ENCODE measurements at places on chromosomes 7 and 10.

DNA sequence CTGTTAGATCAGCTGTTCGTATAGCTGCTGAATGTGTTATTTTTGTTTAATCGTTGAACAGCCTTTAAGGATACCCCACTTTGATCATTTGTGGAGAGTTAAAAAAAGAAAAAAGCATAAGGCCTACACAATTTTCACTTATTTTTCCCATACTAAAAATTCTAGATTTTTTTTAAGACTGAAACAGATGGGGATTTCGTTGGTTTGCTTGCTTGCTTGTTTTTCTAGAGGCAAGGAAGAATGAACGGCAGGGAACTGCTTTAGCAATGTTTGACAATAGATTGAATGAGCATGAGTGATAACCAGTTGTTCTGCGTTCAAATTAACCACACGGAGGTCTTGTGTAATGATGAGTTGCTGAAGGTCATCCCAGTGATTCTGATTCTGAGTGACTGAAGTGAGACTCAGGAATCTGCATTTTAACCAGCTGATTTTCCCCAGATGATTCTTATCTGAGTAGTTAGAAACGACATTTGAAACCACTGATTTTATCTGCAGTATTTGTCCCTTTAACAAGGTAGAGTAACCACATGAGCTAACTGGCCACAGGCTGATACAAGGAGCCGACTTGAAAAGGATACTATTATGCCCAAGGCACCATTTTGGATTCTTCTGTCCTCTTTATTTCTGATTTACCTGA, 85.9 kb downstream of the GPR37 start:
- DNase-seq: no peak

DNA sequence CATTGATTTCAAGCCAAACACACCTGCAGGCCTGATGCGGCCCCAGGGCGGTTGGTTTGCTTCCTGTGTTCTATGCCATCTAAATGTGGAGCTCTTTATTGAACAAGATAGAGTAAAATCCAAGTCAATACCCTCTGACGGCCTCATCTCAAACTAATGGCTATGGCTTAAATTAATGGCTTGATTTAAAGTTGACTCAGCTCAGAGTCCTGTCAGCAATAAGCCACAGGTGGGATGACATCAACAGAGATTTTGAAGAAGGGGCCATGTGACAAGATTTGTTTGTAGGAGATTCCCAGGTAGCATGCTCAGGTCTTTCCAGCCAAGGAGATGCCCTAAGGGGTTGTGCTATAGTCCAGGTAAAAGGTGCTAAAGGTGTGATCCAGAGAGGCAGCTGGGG, 66.7 kb upstream of the ZNF32 start:
- no peak for DNase-seq

GRCh38 chr10:125515571-125515970, 167.4 kb downstream of the TEX36 start:
- DNase-seq: no peak

GRCh38 chr7:144670218-144670617, 165.6 kb downstream of the TPK1 start:
- DNase-seq: no peak

DNA sequence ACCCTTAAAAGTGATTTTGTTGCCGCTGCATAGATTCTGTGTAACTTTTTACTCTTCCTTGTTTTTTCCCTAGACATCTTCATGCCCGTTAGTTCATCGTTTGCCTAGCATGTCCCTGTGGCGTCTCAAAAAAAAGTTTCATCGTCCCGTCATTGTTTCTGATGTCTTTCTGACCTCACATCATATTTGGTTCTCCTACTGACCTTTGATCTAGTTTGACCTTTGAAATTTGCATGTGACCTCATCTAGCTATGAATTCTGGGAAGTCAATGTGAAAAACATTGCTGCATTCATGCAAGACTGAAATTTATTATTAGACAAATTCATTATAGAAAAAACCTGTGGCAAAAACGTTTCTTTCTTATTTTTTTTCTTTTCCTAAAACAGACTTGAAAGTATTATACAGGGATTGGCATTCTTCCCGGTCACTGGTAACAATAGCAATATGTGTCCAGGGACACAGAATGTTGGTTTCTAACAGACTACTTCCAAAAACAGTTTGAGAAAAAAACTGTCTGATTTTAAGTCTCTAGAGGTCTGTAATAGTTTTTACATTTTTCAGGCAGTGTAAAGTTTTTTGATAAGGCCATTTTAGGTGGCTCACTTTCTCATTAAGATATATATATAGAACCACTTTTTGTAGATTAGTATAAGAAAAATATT, 280.9 kb downstream of the USP6NL start:
- DNase-seq: no peak

- no peak for DNase-seq
These were observed 172.0 kb upstream of the NOBOX start for GRCh38 chr7:144575456-144575855.

DNA sequence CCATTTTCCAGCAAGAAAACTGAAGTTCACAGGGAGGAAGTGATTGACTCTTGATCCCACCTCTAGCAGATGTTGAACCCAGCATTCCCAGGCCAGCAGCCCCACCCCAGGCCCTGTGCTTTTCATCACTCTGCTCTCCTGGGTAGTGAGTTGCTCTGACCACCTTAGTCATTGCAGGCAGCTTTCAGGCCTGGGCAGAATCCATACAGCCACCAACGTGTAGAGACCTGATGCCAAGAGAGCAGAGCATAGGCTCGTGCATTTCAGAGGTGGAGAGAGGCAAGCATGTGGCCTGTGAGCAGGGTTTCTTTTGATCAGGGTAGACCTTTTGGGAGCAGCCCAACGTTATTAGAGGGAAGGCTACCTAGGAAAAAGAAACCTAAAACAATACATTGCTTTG, 334.6 kb downstream of the PTEN start:
- DNase-seq: no peak

DNA sequence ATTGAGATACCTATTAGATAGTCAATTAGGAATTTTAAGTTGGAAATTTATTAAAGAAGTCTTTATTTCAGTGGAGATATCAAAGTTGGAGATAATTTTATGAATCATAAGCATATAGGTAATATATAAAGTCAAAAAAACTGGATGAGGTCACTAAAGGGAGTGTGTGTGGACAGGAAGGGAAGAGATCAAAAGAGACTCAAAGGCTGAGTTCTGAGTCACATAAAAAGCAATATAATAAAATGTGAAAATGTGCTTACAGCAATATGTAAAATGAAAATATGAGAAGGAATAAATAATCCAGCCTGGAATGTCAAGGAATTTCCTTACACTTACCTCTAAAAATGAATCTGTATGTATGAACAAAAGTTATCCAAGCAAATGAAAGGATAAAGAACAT, 583.3 kb upstream of the SORCS1 start:
- DNase-seq: peak; percentile 10

- DNase-seq: no peak
These were observed 78.0 kb downstream of the PRR15 start for GRCh38 chr7:29641651-29642050.

GRCh38 chr7:102376964-102377466, 19.1 kb upstream of the PRKRIP1 start:
- DNase-seq: no peak

DNA sequence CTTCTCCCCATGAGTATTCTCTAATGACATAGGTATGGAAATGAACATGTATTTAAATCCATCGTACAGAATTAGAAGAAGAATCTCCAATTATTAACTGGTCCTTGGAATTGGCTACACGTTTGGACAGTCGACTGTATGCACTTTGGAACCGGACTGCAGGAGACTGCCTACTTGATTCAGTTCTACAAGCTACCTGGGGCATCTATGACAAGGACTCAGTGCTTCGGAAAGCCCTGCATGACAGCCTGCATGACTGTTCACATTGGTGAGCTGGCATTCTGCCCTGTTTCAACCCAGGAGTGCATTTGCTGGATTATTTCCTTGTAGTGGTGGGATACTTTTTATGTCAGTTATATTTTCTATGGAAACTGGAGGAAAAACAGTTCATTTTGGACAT, 32.2 kb downstream of the ZRANB1 start:
- no peak for DNase-seq

- peak; percentile 49 for DNase-seq
These were observed 288.9 kb upstream of the KLF6 start for GRCh38 chr10:4073912-4074311.

DNA sequence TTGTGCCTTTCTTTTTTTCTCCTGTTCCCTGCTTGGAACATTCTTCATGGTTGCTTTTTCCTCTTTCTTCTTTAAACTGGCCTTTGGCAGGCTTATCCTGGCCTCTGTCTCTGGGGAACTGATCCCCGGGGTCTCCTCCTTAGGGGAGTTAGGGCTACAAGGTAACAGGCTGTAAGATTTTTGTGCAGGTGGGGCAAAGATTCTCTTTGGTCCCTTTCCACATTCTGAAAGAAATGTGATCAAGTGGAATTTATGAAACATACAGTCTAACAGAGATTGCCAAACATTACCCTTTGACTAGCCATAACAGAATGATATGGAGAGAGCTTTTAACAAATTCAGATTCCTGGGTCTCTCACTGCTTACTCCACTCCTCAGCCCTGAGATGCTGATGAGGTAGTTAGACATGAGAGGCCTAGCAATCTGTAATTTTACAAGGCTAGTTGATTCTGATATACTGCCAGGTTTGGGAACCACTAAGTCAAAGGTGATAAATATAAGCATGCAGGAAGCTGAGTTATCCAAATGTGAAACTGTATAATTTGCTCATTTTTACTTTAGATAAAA, 8.8 kb downstream of the ZCWPW1 start:
- no peak for DNase-seq

DNA sequence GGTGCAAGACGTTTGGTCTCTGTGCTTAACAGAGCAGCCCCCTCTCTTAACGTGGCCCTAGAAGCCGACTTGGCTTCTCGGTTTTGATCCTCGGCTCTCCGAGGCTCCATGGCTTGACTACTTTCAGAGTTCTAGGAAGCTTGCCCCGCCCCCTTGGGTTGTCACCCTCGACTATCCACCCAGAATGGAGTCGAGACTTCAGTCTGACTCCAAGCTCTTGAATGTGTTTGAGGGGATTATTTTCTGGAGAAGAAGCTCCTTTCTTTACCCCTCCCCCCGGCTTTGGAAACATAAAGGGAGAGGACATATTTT, 448 bp downstream of the SEC24C start:
- peak; percentile 80 for DNase-seq

DNA sequence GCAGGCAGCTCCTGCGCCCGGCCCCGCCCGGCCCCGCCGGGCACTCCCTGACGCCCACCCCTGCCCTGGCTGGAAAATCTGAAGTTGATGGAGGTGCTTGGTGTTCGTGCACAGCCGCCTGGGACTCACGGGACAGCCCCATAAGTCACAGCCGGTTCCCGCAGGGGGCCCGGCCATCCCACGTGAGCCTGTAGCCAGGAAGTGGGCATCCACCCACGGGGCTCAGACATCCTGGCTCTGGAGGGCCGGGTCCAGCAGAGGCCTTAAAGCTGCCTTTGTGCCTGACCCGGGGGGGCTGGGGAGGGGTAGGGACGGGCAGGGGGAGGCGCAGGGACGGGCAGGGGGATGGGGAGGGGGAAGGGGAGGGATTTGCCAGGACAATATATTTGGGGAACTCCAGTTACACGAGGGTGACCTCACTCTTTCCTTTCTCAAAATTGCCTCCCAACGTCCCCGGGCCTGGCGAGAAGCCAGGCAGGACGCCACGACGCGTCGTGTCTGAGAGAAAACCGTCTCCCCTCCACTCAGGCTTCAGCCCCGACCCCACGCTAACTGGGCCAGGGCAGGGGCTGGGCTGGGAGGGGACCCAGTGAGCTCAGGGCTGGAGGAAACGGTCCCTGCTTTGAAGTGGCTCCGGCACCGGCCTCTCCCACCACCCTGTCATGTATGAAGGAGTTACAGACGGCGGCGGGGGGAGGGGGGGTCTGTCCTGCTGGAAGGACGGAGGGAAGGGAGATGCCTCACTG, 82.1 kb upstream of the PDGFA start:
- DNase-seq: no peak

DNA sequence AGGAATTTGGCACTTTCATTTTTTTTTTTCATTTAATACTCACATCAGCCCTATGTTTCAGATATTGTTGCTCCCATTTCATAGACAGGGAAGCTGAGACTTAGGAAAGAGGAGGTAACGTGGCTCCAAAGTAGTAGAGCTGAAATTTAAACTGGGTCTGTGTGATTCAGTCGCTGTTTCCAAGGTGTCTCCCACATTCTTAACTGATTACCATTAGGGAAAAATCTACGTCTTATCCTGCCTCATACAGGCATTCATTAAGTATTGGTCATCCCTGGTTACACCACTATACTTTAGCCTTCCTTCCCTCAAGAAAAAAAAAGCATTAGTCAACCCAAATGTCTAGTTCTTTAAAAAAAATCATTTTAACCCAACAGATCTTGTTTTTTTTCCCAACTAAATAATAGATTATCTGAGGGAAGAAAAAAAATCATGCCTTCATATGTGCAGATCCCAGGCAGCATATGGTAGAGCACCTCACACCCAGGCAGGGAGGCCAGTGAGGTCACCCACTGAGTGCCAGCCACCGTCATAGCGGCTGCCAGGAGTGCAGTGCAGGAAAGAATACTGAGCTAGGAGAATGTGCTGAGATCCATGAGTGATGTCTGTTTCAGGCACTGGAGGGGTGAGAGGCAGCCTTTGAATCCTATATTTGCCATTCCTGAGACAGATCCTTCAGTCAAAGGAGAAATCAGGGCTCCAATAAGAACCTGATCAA, 59.0 kb upstream of the SORCS3 start:
- DNase-seq: peak; percentile 96

- no peak for DNase-seq
These were observed 43.8 kb downstream of the ETV1 start for GRCh38 chr7:13945670-13946069.

DNA sequence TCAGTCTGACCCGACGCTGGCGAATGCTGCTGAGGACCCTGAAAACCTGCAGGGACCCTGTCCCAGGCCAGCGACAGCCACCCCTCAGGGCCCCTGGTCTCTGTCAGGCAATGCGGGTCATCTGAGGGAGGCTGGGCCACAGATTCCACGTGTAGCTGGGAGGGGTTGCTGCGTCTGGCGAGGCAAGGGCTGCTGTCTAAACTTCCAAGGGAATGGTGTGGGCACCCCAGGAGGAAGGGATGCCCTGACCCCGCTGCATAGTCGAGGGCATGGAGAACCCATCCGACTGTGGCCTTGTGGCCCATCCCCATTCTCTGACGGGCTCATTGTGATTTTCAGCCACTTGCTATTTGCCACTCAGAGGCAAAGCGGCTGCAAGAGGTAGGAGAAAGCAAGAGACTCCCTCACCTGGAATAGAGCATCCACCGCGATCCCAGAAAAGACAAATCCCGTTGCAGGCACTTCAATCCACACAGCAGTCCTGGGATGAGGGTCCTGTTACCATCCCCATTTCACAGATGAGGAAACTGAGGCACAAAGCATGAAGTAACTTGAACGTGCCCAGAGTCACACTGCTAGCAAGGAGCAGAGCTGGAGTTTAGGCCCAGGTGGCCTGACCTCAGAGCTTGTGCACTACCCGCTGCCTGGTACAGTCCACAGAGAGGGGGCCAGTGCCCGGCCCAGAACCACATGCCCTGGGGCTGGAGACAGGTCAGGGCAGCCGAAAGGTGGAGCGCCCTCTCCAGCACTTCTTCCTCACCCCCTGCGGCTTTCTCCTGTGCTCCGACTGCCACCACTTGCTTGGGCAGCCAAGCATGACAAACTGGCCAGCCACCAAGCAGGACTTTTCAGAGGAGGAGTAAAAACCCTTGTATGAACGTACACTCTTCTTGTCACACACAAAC, 163.8 kb upstream of the KLF14 start:
- peak; percentile 48 for DNase-seq

Data from ELR (cell line).